ENCODE measurements at places on chromosomes 2 and 18.

- DNase-seq = no peak
Observed at GRCh38 chr2:44547718-44548117, 186.0 kb downstream of the CAMKMT start.

DNA sequence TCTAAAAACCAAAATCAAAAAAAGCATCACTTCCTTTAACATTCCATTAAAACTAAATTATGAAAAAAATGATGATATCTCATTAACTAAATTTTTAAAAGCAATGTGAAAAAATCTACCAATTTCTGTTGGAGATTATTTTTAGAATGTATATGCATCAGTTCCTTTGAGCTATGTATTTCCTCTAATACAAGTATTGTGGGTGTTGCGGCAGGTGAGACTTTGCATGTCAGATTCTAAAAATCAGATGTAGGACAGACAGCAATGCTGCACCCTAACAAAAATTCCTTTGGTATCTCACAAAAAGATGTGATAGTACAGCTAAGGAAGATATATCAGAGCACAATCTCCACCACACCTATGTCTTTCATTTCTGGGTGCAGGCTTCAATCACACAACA lies 6.8 kb downstream of the MBD2 start:
- no peak for DNase-seq

DNA sequence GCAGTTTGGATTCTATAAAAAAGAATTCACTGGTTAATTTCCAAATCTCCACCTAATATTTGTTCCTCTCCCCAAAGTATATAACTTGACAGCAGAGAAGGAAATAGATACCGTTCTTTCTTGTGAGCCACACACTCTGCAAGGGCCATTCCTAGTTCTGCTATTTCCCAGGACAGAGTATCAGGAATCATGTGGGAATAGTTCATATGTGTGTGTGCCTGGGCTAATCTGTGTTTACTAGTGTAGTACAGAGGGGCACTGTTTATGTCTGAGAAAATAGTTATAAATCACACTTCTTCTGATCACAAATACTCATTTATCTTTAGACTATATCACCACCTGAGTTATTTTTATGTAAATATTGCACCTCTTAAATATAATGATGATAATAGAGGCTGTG lies 296.7 kb downstream of the ARHGAP15 start:
- no peak for DNase-seq

GRCh38 chr2:9276901-9277451 lies 70.4 kb downstream of the ASAP2 start:
- DNase-seq = no peak
